ENCODE measurements at places on chromosomes 2 and 18.

DNA sequence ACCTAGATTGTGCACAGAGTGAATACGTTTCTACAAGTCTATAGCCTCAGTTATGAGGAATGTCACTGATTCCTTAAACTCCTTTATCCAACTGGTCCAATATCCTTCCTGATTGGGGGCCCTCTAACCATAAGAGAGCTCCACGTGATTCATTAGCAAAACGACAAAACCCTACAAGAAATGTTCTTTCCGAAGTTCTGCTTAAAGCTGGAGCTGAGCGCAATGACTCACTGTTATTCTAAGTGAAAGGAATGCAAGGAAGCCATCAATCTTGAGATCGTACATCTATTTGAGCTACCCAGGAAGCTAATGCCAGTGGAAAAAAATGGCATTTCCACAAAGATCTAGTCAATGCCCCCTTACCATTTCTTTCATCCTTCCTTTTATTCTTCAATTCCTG, 354.9 kb upstream of the CDH20 start:
- DNase-seq = peak; percentile 60

DNA sequence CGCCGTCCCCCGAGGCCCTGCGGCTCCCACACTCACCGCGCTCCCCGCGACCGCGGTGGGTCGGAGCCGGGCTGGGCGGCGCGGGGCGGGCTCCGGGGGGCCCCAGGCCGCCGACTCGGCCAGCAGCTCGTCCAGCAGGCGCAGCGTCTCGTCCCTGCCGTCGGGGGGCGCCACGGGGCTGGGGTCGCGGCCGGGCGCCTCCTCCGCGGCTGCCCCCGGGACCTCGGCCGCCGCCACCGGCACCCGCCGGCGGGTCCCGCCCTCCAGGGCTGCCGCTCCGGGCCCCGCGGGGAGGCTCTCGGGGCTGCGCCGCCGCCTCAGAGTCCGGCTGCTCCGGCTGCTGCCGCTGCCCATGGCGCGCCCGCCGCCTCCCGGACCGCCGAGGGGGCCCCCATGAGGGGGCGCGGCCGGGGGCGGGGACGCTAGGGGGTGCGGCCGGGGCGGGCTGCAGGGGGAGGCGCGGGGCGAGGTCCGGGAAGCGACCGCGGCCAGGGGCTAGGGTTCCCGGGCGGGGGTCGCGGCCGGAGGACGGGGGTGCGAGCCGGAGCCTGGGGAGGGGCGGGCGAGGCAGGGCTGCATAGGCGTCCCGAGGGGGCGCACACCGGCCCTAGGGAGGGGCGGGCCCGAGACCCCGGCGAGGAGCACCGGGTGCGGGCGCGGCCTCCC, at the start of gene CYS1:
CYS1 (minus strand) TSS at position 542 of the 666 bp plus-strand sequence; CDS start at position 354, 188 bp downstream.
- DNase-seq = no peak

DNA sequence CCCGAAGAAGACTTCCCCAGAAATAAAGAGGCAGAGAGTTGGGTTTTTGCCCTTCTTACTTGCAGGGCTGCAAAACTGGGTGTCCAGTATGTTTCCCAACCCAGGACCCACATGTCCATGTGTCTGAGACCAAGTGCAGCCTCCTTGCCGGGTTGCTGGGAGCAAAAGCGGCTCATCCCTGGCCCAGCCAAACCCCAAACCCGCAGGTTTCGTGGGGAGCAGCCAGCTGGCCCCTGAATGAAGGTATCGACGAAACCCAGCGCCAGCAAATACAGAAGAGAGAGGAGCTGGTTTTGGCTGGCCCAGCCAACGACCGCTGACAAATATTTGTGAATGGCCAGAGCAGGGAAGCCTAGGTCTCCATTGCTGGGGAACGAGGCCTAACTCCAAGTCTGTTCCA, 197.1 kb downstream of the SMAD7 start:
- no peak for DNase-seq

DNA sequence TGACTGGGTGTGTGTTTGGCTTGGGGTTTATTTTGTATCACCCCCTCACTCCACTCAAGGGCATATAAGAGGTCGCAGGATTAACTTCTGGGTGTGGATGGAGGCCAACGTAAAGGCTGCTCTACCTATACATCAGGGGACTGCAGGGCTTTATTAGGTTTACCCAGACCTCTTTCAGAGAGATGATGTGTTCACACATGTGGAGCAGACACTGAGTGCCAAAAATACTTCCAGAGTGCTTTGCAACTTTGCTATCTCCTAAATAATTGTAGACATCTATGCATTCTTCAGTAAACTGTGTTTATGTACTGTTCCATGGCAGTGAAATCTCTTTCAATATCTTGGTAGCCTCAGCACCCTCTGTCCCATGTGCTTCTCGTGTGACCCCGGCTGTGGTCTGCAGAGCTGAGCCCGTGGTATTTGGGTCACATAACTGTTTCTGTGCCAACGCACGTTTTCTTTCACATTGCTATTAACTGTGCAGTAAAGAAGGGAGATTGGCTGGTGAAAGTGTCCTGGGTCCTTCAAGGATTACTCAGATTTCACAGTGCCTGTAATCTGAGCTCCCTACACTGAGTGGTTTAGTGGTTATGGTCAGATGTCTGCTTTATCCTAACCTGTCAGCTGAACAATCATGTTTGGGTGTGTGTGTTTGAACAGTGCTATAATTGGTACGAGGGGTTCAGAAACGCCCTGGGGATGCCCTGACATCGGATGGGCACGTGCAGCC, 208.1 kb downstream of the VAPA start:
- DNase-seq = peak; percentile 89

DNA sequence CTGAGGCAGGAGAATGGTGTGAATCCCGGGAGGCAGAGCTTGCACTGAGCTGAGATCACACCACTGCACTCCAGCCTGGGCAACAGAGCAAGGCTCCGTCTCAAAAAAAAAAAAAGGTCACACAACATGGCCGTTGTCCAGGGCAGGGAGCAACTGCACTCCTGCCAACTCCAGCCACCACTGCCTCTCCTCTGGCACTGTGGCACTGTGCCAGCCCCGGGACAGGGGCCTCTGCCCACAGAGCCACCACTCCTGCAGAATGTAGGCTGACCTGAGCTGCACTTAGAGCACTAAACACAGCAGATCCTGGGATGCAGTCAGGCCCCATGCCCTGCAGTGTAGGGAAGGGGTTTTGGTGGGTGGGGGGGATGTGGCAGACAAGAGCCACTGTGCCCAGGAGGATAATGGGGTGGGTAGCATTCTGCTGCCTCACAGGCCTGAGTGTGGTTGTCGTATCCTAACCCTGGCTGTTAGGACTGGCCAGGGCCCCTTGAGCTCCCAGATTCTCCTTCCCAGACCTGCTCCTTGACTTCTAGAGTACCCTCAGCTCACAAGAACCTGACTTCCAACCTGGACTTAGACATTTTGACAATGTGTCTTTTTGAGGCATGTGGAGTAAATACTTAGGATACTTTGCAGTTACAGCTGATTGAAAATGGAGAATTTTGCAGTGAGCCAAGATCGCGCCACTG, 69.4 kb upstream of the SH3RF3 start:
- DNase-seq = no peak

- peak; percentile 61 for DNase-seq
These were observed 97.3 kb upstream of the CREB1 start for GRCh38 chr2:207432453-207432852.

- DNase-seq = no peak
These were observed 7.1 kb downstream of the PPP1R1C start for GRCh38 chr2:181992776-181993175.

DNA sequence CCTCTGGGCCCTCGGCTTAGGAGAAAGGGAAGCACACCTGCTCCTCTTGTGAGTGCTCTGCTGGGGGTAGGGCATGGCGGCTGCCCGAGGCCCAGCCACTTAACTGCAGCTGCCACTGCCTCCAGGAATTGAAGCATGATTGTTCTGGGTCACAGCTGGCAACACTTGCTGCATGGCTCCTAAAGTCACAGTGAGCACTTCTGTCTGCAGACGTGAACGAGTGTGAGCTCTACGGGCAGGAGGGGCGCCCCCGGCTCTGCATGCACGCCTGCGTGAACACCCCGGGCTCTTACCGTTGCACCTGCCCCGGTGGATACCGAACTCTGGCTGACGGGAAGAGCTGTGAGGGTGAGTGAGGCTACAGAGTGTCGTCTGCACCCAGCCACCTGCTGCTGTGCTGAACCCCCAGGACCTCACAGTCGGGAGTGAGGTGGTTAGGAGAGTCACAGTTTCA, 44.4 kb downstream of the FBLN7 start:
- no peak for DNase-seq

DNA sequence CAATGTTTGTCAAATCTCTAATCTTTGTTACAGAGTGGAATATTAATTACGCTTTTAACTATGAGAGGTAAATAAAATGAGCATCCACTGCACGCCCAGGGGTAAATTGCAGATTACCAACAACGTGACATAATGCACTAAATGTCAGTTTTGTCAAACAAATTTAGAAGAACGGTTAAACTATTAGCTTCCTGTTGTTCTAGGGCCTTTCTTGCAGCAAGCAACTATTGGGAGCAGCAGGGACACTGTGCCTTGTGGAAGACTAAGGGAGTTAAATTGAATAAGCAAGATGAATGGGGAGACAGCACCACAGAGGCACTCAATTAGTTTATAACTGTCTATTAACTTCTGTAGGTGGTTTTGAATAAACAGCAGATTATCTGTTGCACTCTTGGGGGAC, 391.0 kb upstream of the RAB12 start:
- no peak for DNase-seq

DNA sequence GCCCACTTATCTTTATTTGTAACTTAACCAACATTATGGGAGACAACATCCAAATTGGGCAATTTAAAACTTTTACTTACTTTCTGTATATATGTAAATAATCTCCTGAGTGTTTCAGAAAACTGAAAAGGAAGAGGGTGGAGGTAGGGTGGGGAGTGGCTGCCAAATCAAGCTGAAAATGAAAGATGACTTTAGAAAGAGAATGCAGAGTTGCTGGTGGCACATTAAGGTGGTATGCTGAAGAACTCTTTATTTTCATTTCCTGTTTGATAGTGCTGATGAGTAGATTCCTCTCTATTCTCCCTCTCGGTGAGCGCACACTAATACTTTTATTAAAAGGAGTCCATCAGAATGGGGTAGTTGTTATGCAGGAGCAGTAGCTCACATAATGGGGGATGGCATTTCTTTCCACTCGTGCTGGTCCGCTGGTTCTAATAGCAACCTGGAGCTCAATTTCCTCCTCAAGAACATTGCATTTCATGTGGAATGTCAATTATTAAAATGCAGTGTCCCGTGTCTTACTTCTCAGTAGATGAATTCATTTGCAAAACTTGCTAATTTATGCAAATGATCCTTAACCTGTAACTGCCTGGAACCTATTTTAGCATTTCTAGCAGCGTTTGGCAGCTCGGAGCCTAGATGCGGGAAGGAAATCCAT, 466.9 kb upstream of the HNRNPA3 start:
- no peak for DNase-seq

- DNase-seq = no peak
These were observed 21.5 kb upstream of the TNP1 start for GRCh38 chr2:216881411-216881810.

- no peak for DNase-seq
These were observed 1.3 kb downstream of the PTPRM start for GRCh38 chr18:7568426-7568825.

DNA sequence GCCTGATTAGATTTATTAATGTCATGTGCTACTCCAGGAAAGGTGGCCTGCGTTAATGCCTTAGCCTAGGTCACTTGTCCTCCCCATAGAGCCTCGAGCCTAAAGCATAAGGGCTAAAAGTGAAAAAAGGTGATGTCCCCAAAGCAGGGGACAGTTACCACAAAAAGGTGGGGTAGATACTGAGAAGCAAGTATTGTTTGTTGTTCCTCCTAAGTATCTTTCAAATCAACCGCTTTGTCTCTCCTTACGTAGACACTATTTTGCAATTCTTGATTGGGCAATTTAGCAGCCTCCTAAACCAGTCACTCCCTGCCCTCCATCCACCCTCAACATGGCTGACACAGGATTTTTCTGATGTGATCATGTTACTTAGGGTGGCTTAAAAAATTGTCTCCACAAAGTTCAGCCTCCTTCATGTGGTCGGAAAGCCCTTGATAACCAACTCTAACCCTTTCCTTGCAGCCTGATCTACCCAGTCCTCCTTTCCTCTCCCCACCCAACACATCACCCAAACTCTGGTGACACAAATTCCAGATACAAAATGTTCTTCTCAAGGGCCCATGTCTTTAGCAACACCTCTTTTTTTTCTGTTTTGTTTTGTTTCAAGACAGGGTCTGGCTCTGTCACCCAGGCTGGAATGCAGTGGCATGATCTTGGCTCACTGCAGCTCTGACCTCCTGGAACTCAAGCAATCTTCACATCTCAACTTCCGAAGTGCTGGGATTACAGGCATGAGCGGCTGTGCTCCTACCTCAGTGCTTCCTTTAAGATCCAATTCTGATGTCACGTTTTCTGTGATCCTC, 6.9 kb downstream of the INHA start:
- DNase-seq = no peak

GRCh38 chr2:71697106-71698004, 244.0 kb downstream of the DYSF start:
- DNase-seq = no peak

DNA sequence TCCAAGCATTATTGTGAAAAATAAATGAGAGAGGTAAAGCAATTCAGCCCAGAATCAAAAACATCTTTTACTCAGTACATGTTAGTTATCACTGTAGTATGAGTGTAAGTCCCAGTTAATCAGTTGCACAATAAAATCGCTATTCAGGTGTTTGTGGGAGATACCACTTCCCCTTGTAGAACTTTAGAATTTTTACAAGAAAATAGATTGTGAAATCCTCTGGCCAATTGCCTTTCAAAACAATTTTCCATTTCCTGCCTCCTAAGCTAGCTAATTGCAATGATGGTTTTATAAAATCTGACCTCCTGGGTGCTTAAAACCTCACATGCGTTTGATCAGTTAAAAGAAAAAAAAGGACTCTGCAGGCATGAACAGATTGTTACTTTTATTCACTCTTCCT, 332.5 kb downstream of the PID1 start:
- peak; percentile 28 for DNase-seq

GRCh38 chr2:178193823-178194599, at the start of gene OSBPL6:
Gene OSBPL6, plus strand, starts transcription at chr2:178194512. Its CDS starts 111,673 bp downstream, at chr2:178306185.
- DNase-seq = peak; percentile 69

DNA sequence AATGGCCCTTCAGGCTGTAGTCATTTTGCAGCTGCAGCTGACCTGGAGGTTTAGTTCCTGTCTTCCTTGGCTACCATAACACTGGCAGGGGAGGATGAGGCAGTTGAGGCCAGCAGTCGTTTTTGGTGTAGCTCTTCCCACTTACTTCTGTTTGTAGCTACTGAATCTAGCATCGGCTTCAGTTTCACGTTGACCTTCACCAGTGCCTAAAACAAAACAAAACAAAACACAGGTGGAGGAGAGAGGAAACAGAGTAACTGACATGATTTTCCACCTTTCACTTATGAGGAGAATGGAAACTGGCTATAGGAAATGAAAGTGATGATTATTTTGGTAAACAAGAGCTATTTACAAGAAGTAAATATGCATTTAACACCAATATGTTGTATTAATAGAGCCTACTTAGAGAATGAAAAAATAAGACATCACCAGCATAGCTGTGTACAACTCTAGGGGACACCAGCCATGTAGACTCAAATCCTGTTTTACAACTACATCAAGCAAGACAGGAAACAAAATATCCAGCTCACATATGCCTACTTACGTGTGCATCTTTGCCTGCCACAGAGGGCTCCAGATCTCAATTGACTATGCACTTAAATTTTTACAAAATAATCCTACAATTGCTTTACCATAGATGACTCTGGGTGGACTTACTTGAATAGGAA, 236.9 kb downstream of the AGPS start:
- DNase-seq = no peak

- DNase-seq = no peak
These were observed 134.2 kb downstream of the GLI2 start for GRCh38 chr2:120869730-120870466.

Data from fibroblast of skin of left quadriceps (primary cell).